ENCODE measurements at places on chromosomes 11 and 22.

- DNase-seq: peak; percentile 18
Measured at GRCh38 chr11:111541254-111542061, 938 bp downstream of the LAYN start.

DNA sequence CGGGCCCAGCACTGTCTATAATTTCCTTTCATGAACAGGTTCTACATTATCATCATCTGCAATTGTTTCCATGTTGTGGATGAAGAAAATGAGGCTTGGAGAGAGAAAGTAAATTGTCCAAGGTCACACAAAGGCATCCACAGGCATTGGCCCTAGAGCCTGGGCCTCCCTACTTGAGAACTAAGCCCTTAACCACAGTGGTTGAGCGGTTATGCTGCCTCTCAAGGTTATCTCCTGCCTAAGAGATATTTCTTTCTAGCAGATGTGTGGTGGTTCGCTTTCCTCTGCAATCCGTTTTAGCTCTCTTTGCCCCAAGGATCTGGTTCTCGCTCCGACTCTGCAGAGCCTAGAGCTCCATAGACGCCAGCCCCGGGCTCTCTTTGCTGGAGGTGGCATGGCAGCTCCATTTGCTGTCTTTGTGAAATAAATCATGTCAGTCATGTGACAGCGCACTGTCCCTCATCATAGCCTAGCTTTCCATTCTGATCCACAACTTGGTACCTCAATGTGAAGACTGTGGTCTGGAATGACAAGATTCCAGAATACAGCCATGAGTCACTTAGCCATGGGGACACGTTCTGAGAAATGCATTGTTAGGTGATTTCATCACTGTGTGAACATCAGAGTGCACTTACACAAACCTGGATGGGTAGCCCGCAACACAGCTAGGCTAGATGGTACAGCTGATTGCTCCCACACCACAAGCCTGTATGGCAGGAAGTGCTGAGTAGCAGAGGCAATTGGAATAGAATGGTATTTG lies 27.2 kb downstream of the RPS6KA4 start:
- no peak for DNase-seq

GRCh38 chr22:30087611-30088010 lies 7.3 kb downstream of the HORMAD2 start:
- DNase-seq: no peak

DNA sequence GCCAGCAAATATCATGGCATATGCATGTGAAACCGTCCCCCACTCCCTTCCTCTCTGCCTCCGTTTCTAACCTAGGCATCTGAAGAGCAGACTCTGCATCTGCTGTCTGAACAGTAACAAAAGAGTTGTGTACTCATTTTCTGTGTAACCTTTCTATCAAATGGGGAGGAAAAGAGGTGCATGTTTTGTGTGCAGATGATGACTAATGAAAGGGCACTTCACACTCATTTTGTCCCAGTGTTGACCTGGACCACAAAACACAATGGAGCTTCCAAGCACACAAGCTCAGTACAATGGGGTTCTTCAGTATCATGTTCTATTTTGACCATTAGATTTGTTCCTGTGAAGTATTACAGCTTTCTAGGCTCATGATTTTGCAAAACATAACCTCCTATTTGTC lies 13.0 kb downstream of the JHY start:
- no peak for DNase-seq

- no peak for DNase-seq
Measured at GRCh38 chr11:60905047-60905446, 1.3 kb downstream of the PRPF19 start.

- no peak for DNase-seq
Measured at GRCh38 chr11:99019696-99020095, 1.1 kb upstream of the CNTN5 start.

- DNase-seq: no peak
Measured at GRCh38 chr22:46025973-46026898, 49.3 kb upstream of the WNT7B start.

- DNase-seq: no peak
Measured at GRCh38 chr22:32076761-32077084, 33.7 kb downstream of the SLC5A1 start.

DNA sequence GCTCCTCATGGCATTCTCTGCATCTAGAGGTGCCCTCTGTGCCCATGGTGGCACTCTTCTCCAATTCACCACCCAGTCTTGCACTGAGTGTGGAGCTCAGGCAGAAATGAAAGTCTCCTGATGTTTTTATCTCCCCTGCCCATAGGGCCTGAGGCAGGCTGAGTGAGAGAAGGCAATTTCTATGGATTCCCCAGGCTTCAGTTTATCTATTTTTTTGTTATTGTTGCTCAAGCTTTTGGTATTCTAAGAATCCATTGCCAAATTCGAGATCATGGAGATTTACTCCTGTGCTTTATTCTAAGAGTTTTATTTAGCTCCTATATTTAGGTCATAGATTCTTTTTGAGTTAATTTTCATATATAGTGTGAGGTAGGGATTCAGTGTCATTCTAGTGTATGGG lies 40.7 kb downstream of the TSPAN18 start:
- no peak for DNase-seq

DNA sequence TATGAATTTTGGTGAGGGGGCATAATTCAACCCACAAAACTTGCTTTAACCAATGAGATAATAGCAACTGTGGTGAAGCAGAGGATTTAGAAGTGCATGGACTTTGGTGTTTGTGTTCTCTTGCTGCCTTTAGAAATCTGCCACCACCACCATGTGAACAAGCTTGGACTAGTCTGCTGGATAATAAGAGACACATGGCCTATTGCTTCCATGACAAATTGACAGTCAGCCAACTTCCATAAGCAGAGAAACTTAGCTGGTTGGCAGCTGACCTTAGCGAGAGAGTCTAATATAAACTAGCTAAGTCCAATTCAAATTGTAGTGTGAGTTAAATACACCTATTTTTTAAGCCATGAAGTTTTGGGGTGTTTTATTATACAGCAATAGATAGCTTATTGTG lies 482.1 kb upstream of the ANO5 start:
- DNase-seq: no peak

DNA sequence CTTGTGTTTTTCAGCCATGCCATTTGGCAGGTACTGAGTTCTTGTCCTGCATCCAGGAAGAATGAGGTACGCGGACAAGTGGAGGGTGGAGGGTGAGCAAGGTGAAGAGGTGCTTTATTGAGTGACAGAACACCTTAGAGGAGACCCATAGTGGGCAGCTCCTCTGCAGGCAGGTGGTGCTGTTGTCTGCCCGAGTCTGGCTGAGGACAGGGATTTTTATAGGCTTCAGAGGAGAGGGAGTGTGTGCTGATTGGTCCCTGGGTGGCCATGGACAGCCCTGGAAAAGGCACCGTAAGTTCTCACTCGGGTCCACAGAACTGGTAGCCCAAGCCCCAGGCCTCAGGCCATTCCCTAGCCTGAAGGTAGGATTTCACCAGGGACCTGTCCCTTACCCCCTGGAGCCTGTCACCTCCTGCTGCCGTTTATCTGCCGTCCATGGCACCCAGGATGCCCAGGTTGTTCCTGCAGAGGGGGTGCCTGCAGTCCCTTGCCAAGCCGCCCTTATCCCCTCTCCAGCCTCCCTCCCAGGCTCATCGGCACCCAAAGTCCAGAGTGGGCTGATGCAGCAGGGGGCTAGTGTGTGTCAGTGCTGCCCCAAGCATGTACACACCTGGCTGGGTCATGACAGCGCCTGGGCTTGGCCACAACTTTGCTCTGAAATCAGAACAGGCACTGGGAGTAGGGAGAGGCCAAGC lies 213.6 kb downstream of the LRRC4C start:
- no peak for DNase-seq

- no peak for DNase-seq
Measured at GRCh38 chr11:120482149-120482548, 29.4 kb upstream of the GRIK4 start.

GRCh38 chr11:77547863-77548551 lies 41.7 kb upstream of the AQP11 start:
- peak; percentile 62 for DNase-seq

DNA sequence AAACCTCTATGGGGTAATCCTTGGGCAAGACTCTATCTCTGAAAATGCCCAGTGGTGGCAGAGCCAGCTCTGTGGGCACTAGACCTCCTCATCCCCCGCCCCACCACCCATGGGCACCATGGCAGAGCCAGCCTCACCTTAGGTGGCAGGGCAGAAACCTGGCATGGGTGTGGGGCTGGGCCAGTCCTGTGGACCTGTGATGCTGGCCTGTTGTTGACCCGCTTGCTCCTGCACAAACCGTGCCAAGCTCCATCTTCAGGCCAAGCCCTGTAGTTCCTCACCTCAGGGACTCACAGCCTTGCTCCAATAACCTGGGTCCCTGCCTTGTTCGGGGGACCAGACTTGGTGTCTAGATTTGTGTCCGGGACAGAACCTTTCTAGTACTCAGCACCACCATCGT lies 8.9 kb upstream of the SERPINH1 start:
- DNase-seq: no peak

- no peak for DNase-seq
Measured at GRCh38 chr11:130211781-130212401, 52.3 kb downstream of the ST14 start.

- DNase-seq: no peak
Measured at GRCh38 chr11:9066433-9066925, 24.9 kb downstream of the SCUBE2 start.

GRCh38 chr11:34302046-34302921 lies 55.5 kb downstream of the ABTB2 start:
- DNase-seq: peak; percentile 55

DNA sequence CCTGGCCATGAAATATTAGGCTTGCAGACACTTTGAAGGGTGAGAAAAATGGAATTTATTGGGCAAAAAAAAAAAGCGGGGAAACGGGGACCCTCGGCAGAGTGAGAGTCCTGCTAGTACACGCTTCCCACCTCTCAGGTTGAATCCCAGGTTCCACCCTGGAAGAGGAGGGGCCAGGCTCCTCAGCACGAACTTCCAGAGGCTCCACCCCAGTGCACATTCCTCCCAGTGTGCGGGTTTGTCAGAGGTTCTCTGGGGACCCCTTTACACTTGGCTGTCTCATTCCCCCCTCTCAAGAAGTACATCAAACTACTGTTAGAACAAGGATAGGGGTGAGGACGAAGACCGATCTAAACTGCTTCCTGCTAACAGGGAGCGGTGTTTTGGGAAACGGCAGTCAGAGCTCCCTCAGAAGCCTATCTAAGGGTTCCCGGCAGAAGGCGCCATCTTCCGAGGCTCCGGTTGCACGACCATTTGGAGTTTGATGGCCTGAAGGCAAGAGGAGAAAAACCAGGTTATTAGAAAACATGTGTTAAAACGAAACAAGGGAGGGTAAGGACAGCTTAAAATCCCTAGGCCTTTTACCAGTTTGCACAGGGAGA lies 27.5 kb downstream of the FOLR3 start:
- no peak for DNase-seq

GRCh38 chr11:74147199-74147929 lies 23.4 kb downstream of the C2CD3 start:
- DNase-seq: no peak

DNA sequence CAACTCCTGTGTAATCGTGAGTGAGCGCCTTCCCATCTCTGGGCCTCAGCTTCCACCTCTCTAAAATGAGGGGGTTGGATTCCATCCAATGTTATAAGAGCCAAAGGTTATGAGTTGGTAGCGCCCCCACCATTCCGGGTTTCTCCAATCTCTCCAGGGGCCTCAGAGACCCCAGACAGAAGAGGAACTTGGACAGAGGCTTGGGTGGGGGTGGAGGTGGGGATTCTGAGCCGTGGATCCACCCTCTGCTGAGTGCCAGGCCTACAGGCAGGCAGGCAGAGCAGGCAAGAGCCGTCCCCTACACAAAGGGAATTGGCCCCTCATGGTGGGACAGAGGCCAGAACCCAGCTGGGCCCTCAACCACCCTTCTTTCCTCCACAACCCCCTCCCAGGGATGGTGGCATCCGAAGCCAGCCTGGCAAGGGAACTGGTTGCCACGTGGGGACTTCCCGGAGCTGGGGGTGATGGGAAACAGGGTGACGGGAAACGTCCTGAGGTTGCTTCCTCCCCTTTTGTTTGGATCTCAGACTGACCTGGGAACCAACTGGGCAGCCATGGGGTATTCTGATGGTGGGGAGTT lies 31.8 kb downstream of the TXN2 start:
- DNase-seq: no peak

- DNase-seq: no peak
Measured at GRCh38 chr11:115458877-115459276, 45.3 kb downstream of the CADM1 start.

GRCh38 chr22:39315389-39315788 lies 4.0 kb downstream of the RPL3 start:
- DNase-seq: no peak

DNA sequence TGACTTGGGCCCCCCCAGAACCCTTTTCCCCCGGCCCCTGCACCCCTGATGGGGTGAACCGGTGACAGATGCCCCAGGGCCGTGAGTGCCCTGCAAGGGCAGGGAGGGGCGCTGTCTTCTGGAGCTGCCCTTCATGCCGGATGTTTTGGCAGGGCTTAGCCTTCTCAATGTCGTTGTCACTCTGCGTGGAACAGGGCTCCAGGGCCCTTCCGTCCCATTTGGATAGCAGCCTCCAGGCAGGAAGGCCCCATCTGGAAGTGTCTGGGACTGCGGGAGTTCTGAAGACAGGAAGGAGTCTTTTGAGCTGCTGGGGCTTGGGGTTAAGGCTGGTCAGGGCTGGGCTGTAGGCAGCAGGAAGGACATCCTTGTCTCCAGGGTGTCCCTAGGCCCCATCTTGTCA lies 4.6 kb downstream of the FRMD8 start:
- no peak for DNase-seq

DNA sequence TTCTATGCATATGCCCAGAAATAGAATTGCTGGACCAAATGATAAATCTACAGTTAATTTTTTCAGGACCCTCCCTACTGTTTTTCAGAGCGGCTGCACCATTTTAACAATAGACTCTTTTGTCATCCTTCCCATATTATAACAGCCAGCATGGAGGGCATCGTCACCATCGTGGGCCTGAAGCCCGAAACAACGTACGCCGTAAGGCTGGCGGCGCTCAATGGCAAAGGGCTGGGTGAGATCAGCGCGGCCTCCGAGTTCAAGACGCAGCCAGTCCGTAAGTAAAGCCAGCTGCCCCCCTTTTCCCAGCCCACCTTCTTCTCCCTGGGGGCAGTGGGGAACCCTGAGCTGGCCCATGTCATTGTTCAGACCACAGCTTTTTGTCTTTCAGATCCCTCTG lies 79.5 kb upstream of the TTC12 start:
- no peak for DNase-seq
